ENCODE measurements at places on chromosomes 12 and 14.

DNA sequence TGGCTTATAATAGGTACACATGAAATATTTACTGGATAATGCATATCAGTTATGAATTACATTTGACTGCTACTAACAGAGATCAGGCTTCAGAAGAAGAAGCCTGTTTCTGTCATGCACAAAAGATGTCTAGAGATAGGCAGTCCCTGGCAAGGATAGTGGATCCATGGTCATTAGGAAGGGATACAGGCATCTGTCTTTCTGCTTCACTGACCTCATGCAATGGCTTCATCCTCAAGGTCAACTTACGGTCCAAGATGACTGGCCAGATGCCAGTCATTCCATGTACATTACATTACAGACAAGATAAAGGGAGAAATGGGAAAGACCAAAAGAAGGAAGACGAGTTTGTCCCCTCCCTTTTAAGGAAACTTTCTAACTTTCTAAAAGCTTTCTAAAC lies 94.0 kb downstream of the NUAK1 start:
- no peak for DNase-seq

DNA sequence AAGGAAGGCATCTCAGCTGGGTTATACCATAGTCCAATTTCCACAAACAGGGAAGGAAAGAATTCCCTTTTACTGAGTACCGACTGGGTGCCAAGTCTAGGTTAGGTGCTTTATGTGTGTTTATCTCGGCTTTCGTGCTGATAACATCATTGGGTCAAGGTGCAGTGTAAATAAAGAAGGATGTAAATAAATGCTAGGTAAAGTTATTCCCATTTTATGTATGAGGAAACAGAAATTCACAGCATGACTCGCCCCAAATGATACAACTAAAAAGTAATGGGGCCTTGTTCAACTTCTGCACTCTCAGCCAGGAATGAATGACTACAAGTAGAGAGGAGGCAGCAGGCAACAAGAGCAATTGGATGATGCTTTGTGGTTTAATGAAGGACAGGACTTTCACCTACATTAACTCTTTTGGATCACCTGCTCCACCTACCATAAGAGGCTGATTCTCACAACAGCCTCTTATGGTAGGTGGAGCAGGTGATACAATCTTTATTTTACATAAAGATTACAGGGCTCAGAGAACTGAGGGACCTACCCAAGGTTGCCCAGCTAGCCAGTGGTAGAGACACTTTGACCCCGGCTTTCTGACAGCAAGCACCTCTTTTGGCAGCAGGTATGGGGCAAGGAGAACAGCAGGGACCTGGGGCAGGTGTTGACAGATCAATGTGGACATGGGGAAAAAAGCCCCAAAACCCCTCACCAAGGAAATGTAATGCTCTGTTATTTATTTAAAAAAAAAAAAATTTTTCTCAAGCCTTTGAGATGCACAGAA lies 213.4 kb upstream of the NUDT4 start:
- DNase-seq = no peak

DNA sequence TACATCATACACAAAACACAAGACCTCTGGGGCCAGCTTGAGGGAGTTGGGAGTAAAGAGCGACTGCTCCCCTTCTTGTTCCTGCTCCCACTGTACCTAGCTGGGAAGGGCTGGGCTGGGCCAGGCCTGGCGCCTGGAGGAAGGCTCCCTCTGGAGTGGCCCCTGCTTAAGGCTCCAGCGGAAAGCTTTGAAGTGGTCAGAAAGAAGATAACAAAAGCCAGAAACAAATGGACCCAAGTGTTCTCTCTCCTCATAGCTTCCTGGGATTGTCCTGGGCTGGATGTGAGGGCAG lies 25.3 kb downstream of the PRPF40B start:
- no peak for DNase-seq

DNA sequence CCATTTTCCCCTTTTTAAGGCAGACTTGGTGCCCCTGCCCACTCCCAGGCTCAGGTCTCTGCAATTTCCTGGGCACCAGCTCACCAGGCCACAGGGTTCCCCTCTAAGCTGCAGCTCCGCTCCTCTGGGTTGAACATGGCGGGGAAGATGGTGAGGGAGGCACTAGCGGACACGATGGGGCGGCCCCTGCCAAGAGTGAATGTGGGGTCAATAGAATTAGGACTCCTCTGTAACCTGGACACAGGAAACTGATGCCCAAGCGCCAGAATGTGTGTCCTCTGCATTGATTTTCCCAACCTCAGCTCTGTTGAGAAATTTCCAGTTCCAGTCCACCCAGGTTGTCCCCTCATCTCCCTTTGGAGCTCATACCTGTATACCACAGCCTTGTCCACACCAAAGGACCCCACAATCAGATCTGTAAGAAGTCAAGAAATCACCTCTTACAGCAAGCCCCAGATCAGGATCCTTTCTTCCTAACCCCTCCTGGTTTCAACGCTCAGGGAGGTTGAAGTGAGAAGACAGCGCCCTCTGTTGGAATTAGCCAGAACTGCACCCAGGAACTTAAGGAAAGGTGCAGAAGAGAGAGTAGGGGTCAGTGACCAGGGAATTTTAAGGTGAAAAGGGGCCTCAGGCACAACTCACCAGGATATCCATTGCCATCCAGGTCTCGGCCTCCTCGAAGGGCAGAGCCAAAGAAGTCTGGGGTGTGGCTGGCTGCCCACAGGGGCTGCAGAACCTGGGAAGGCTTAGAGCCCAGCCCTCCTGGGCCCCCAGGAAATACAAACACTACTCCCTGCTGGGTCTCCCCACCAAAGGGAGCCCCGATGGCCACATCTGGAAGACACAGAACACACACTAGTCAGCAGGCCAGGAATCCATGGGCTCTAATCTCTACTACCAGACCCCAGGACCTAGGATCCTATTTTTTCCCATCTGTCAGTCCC lies 14.7 kb downstream of the ITGA5 start:
- peak; percentile 44 for DNase-seq

DNA sequence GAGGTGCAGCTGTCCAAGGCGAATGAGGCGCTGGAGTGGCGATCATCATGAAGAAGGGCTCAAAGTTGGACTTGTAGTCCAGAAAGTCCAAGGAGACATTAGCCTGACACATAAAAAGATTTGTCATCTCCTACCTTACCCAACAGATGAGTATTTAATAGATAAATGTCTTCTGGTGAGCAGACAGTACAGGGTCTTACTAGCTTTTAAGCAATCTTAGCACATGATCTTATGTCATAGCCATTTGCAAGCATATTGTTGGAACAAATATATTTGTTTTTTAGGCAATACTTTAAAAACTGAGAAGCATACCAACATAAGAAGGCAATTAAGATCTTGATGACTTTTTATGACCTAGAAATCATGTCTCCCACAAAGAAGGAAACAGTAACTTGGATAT lies 16.0 kb downstream of the GNS start:
- no peak for DNase-seq

GRCh38 chr14:55780156-55780946 lies 200.3 kb downstream of the KTN1 start:
- no peak for DNase-seq

- peak; percentile 72 for DNase-seq
These were observed 14.6 kb upstream of the NR4A1 start for GRCh38 chr12:52036587-52037171.

GRCh38 chr12:103386451-103386850 lies 109.3 kb downstream of the C12orf42 start:
- DNase-seq = no peak

DNA sequence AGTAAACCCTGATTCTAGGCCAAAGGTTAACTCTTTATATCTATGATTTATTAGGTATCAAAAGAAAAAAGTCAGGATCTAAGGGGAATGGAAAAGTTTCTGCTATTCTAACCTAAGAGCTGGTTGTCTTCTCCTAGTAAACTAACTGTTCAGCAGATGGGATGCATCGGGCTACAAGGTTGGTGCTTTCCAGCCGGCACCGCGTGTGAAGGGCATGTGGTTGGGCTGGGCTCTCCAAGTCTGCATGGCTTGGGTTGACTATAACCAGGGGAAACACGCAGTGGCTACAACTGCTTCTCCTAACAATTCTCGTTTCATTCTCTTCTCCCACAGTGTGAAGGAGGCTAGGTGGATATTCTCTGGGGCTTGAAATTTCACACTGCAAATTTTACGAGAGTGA lies 354.5 kb downstream of the APAF1 start:
- no peak for DNase-seq

DNA sequence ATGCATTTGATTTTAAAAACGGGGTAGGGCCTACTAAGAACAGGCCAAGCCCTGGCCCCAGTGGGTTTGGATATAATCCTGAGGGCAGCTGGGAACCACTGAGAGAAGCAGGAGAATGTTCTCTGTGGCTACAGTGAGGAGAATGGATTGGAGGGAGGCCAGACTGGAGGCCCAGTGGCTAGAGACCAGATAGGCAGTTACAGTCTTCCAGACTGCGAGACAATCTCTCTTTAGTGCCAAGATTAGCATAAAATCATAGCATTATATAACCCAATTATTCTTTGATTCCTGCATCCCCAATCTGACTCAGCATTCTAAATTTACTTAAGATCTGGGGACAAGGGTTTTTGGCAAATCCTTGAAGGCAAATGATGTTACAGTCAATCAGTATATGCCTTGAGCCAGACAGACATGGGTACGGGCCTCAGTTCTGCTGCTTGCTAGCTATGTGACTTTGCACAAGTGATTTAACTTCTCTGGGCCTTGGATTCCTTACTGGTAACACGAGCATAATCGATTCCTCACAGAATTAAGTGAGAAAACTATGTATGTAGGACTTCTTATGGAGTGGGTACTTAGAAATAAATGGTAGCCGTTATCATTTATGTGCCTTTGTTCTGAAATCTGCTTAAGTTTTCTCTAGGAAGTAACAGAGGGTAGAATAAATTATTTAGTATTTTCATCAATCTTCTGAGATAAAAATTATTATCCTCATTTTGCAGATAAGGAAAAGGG lies 18.3 kb downstream of the NINJ2 start:
- no peak for DNase-seq

GRCh38 chr12:6326316-6327228 lies 15.3 kb downstream of the TNFRSF1A start:
- no peak for DNase-seq

- DNase-seq = no peak
These were observed 147.1 kb downstream of the SLC15A5 start for GRCh38 chr12:16130343-16130742.

DNA sequence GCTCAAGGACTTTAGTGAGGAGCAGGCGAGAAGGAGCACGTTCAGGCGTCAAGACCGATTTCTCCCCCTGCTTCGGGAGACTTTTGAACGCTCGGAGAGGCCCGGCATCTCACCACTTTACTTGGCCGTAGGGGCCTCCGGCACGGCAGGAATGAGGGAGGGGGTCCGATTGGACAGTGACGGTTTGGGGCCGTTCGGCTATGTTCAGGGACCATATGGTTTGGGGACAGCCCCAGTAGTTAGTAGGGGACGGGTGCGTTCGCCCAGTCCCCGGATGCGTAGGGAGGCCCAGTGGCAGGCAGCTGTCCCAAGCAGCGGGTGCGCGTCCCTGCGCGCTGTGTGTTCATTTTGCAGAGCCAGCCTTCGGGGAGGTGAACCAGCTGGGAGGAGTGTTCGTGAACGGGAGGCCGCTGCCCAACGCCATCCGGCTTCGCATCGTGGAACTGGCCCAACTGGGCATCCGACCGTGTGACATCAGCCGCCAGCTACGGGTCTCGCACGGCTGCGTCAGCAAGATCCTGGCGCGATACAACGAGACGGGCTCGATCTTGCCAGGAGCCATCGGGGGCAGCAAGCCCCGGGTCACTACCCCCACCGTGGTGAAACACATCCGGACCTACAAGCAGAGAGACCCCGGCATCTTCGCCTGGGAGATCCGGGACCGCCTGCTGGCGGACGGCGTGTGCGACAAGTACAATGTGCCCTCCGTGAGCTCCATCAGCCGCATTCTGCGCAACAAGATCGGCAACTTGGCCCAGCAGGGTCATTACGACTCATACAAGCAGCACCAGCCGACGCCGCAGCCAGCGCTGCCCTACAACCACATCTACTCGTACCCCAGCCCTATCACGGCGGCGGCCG lies 1.1 kb downstream of the PAX9 start:
- no peak for DNase-seq

GRCh38 chr12:116245189-116245588 lies 32.3 kb downstream of the MED13L start:
- DNase-seq = no peak

DNA sequence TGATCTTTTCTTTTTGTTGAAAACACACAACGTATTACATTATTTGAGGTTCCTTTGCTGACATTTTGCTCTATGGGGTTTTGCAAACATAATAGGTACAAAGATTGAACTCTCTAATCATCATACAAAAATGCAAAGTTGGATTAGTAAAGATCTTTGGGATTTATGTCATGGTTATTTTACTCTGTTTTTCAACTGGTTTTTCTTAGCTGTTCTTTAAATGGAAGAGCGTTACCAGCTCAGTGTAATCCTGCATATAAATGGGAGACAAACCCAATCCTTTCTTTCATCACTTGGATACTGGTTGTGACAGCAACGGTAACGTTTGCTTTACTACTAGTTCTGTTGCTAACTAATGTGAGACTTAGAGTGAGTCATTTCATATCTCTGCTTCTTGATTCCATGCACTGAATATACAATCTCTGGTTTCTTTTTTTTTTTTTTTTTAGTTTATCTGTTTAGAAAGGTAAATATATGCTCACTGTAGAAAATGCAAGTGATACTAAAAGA lies 104.9 kb upstream of the NOVA1 start:
- DNase-seq = no peak

All from stimulated activated CD8-positive, alpha-beta memory T cell treated with anti-CD3 and anti-CD28 coated beads, Interleukin-2, amount 100 ng/mL, for 48 hours (primary cell).